ENCODE measurements at places on chromosomes 16 and 17.

DNA sequence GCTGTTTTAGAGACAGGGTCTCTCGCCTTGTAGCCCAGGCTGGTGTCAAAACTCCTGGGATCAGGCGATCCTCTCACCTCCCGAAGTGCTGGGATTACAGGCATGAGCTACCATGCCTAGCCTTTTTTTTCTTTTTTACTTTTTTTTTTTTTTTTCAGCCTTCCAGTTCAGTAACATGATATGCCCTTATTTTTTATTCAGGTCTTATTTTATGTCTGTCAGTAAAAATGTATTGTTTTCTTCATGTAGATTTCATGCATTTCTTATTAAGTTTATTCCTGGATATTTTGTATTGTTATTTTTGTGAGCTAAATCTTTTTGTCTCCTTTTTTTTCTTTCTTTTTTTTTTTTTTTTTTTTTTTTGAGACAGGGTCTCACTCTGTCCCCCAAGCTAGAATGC, 2.7 kb upstream of the FOXN1 start:
- no peak for DNase-seq

DNA sequence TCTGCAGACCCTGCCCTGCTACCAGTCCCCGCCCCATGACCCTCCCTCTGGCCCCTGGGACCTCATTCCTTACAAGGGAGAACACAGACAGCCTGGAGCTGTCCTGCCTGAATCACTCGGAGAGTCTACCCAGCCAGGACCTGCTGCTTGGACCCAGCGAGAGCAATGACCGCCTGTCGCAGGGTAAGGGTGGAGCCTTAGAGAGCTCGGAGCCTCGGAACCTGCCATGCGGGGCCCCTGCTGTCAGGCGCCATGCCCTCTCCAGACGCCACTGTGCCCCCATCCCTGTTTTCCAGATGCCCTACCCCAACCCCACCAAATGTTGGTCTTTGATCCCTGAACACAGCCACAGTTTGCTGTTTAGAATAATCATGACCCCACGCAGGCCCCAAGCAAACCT, 5.6 kb downstream of the SH2B1 start:
- DNase-seq, result no peak

GRCh38 chr16:72508191-72508590, 336.2 kb upstream of the PMFBP1 start:
- DNase-seq, result no peak

DNA sequence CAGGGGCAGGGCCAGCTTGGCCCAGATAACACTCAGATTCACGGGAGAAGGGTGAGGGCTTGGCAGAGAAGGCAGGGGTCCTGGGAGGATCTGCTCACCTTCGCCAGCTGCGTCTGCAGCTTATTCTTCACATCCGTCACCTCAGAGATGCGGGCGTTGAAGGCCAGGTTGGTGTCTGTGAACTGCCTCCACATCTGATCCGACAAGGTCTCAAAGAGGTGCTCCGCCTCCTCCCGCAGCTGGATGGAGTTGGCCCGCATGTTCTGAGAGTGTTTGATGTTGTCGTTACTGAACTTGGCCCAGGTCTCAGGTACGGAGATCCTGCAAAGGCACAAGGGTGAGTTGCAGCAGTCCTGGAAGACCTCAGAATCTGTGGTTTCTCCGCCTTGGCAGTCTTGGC, 18.9 kb downstream of the TEKT5 start:
- no peak for DNase-seq

GRCh38 chr17:50095626-50096037, 481 bp downstream of the PDK2 start:
- no peak for DNase-seq

GRCh38 chr17:73760439-73760758, 116.2 kb upstream of the SDK2 start:
- DNase-seq, result no peak

DNA sequence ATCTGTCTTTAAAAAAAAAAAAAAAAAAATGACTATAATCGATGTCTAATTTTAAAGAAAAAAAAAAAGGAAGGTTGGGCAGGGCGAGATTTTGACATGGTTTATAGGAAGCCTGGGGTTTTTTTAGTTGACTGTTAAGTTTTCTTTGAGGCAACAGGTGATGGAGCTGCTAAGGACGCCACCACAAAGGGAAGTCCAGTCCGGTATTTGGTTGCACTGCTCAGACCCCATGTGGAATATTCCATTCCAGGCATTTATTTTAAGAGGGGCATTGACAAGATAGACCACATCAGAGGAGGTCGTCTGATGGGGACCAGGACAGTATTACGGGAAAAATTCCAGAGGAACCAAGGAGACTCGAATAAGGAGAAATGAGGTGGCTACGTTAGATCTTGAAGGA, 168.4 kb downstream of the CCDC182 start:
- DNase-seq, result no peak

GRCh38 chr16:17775061-17775460, 304.3 kb upstream of the XYLT1 start:
- no peak for DNase-seq

- no peak for DNase-seq
These were observed 106.3 kb downstream of the C16orf95 start for GRCh38 chr16:87210894-87211293.

DNA sequence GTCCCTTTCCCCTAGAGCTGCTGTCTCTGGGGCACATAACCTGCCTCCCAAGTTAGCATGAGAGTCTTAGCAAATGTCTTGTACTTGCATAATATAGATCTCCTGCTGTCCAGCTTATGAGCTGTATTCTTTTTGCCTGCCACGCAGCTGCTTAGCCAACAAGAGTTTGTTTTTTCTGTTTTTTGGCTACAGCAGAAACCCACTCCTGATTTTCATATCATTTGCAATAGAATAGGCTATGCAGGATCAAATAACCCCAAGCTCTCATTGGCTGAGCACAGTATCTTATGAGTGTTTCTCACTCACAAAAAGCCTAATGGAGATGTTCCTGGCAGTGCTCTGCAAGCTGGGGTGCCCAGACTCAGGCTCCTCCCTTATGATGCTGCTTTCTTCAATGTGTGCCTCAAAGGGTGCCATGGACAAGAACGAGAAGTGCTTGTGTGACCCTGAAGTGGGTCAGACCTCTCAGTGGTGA, 23.1 kb downstream of the B9D1 start:
- DNase-seq, result no peak

GRCh38 chr17:164303-165235, 16.9 kb downstream of the DOC2B start:
- DNase-seq, result no peak

GRCh38 chr16:18931756-18932155, 5.5 kb upstream of the SMG1 start:
- DNase-seq, result no peak

DNA sequence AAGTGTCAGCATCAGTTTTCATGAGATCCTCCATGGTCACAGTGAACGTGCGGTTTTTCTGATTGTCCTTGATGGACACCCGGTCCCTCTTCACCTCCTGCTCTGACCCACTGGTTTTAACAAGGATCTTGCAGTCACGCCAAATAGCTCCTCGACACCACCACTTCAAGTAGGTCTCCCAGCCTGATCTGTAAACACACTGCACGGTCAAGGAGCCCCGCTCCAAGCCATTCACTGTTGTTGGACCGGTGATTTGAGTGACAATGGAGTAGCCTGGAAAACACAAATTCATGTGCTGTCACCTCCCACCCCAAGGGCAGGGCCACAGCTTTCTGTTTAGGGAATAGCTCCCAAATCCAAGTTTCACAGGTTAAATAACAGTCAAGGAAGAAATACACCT, 8.2 kb downstream of the CD300LF start:
- DNase-seq, result no peak

GRCh38 chr16:1003391-1004347, 22.1 kb downstream of the SOX8 start:
- no peak for DNase-seq

DNA sequence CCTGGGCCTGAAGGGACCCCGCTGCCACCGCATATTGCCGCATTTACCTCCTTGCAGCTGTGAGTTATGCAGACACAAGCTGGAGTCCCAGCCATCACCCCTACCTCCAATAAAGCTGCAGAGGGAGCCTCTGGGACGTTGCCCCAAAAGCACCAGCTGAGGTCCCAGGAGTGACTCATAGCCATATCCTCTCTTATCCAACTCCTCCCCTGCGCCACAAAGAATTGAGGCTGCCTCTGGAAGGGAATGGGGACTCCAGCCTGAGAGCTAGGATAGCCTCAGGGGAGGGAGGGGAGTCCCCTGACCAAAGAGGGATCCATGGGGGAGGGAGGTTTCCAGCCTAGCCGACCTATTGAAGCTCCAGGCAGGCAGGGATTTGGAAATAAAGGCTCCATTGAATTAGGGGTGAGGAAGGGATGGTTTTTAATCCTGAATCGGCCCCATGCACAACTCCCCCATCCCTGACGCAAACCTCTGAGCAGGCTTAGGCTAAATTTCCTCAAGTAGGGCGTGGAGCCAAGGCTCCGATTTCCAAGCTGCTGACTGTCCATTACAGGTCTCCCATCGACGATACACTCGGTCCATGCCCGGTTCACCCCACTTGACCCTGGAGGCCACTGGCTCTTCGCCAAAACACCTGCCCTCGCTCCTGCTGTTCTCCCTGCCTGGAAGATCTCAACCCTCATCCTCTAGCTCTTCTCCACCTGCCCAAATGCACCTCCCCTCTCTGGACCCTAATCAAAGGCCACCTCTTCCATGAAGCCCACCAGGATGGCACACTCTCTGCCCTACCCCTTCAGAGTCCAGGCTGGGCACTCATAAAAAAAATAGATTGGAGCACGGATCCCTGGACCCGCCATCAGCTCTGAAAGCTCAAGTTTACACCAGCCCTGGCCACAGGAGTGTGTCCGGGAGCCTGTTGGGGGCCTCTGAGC, 27.5 kb downstream of the PIMREG start:
- no peak for DNase-seq
